Fibroblast of skin of left biceps (primary cell): ENCODE measurements at places on chromosomes 13 and 19.

GRCh38 chr19:14080887-14081796 lies 4.4 kb downstream of the C19orf67 start:
- peak; percentile 99 for DNase-seq

DNA sequence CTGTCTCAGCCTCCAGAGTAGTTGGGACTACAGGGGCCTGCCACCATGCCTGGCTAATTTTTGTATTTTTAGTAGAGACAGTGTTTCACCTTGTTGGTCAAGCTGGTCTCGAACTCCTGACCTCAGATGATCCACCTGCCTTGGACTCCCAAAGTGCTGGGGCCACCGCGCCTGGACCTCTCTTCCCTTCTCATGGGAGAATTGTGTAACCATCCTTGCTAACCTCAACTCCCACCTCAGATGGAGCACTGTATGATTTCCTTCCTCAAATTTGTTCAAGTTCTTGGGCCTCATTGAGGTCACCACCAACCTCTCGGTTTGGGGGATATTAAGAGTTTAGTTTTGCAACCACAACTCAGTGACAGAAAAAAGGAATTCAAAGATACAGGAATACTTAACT lies 10.7 kb downstream of the LILRA5 start:
- no peak for DNase-seq

DNA sequence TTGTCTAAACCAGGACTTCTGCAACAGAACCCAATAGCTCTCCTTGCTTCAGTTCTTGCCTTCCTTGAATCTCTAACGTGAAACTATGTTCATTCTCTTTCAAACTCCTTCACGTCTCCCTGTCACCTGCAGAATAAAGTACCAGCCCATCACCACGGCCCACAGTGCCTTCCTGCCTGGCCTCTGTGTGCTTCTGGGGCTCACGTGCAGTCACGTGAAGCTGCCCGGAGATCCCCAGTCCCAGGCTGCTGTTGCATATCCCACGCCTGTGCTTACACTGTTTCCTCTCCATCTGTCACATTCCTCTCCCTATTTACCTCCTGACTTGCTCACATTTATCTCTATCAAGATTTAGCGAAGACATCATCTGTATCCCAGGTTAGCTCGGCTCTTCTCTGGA lies 102.8 kb downstream of the STARD13 start:
- DNase-seq, result no peak

- DNase-seq, result no peak
Observed at GRCh38 chr19:16721051-16721450, 1.4 kb downstream of the NWD1 start.

- DNase-seq, result no peak
Observed at GRCh38 chr13:107361666-107362065, 793.7 kb upstream of the ARGLU1 start.

GRCh38 chr19:17103177-17103576 lies 27.6 kb downstream of the MYO9B start:
- no peak for DNase-seq

GRCh38 chr13:73059460-73060250 lies 850 bp downstream of the KLF5 start:
- DNase-seq, result no peak

DNA sequence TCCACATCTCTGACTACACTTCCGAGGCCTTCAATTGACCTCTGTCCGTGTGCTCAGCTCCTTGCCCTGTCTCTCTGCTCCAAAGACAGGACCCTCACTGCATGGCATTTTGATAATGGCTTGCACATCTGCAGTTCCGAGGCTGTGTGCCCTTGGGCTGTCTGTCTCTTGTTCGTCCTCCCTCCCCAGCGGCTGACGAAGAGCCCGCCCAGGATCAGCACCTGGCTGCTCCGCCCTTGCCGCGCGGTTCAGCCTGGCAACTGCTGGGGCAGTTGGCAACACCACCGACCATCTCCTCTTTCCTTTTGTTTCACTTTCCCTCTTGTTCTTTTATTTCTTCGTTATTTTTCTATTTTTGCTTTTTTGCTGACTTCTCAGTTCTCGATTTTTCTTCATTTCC lies 270.4 kb downstream of the TEX29 start:
- DNase-seq, result no peak

GRCh38 chr19:41308450-41309179 lies 1.4 kb upstream of the CCDC97 start:
- peak; percentile 67 for DNase-seq

- DNase-seq, result no peak
Observed at GRCh38 chr13:44972956-44973581, 16.2 kb downstream of the NUFIP1 start.

GRCh38 chr13:73851104-73851503 lies 283.1 kb downstream of the KLF12 start:
- no peak for DNase-seq

DNA sequence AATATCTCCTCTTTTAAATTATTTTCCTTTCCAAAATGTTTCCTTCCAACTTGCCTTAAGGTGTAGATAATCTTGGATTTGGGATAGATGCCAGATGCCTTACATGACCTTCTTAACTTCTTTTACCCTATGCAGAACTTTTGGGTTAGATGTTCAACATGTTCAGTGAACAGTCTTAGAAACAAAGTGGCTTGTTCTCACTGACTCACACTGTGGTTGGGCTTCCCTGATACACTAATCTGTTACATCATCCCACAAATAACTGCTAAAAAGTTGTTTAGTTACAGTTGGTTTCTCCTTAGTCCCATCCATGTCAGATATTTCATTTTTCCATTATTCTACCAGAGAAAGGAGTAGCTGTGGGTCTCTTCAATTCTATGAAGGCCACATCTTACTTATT lies 2638.2 kb downstream of the PCDH9 start:
- DNase-seq, result peak; percentile 16

DNA sequence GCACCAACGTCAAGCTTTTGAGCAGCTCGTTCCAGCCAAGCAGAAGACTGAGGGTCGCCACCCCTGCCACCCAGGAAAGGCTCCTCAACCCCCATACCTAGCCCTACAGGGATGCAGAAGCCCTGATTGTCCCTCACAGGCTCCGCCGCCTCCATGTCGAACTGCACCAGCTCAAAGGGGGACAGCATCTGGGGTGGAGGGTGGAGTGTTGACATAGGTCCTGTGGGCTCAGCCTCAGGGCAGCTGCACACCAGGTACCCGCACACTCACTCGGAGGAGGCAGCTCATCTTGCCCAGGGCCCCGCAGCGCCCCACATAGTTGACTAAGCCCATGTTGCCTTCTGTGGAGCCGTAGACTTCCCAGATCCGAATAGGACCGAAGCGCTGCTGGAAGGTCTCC lies 11.6 kb downstream of the SLC27A5 start:
- DNase-seq, result no peak

- DNase-seq, result no peak
Observed at GRCh38 chr13:94327318-94327717, 152.2 kb downstream of the DCT start.

- DNase-seq, result no peak
Observed at GRCh38 chr13:44132710-44133109, 240.9 kb upstream of the SERP2 start.

GRCh38 chr13:43650882-43651281 lies 135.9 kb downstream of the ENOX1 start:
- no peak for DNase-seq

- no peak for DNase-seq
Observed at GRCh38 chr19:33813391-33814101, 16.9 kb downstream of the KCTD15 start.

DNA sequence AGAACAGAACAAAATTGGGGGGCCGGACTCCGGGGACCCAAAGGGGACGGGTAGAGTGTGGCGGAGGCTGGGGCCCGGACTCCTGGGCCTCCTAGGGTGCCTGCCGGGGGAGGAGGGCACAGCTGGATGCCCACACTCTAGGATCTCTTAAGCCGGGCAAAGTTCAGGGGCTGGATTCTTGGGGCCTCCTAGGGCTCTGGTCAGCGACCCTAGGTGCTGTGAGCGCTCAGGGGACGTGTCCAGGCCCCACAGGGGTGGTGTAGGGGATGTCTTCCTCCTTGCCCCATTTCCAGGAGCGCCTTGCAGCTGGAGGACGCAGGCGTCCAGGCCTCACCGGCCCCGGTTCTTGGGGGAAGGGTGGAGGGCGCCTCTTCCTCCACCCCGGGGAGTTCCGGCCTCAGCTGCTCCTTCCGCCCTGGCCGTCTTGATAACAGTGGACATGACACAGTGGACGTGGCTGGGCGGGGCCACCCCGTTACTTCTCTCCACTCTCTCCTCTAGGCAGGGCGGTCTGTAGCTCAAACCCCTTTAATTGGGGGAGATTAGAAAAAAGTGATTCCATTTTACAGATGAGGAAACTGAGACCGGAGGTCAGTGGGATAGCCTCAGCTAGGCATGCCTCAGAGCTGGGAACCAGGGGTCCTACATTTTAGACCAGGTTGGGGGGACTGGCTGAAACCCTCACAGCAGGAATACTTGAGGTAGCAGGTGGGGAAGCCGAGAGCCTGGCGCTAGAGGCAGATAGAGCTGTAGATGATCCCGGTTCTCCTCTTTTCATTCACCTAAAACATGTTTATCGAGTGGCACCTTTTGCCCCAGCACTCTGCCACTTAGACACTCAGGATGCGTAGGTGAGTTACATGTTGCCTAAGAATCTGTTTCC lies 705 bp downstream of the STXBP2 start:
- DNase-seq, result no peak

- no peak for DNase-seq
Observed at GRCh38 chr19:19525611-19526380, 2.9 kb upstream of the YJEFN3 start.

GRCh38 chr19:50843701-50844221 lies 10.4 kb upstream of the KLK15 start:
- DNase-seq, result no peak

DNA sequence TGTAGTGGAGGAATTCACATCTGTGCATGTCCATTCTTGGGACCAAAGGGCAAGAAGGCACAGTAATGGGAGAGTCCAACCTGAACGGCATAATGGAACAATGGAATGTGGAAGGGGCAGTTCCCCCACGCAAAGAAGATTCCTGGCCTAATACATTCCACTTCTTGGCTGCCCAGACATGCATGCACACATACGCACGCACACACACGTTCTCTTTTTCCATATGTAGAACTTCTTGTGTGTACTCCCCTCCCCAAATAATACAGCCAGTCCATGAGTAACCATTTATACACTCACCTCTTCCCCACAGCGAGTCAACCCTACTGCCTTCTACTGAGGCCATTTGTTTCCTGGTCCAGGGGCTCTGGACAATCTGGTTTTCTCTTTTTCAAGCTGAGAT lies 6.0 kb upstream of the STK24 start:
- DNase-seq, result no peak

DNA sequence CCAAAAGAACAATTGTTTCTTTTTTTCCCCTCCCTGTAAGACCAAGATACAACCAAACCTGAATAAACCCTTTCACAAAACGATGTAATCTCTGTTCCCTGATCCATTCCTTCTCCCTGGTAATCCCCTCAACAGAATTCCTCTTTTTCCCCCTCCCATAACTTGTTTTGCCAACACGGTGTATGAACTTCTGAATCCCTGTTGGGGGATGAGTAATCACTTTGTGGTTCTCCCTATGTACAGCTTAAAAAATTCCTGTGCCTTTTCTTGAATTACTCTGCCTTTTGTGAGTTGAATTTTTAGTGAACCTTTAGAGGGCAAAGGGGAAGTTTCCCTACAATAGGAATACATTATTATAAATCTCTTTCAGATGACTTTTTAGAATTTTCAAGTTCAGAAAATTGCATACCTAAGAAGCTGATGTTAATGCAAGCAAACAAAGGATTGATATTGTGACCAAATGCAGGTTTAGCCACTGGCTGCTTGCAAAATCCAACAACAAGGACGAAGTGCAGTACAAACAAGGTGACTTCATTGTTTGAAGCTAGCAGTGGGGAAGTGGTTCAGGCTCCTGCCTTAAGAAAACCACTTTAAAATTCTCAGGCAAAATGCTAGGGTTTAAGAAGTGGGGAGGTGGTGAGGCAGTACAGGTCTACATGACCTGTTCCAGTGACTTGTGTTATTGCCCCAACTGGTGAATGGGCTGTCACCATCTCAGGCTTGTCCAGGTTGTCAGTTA lies 15.0 kb upstream of the EPSTI1 start:
- DNase-seq, result no peak

DNA sequence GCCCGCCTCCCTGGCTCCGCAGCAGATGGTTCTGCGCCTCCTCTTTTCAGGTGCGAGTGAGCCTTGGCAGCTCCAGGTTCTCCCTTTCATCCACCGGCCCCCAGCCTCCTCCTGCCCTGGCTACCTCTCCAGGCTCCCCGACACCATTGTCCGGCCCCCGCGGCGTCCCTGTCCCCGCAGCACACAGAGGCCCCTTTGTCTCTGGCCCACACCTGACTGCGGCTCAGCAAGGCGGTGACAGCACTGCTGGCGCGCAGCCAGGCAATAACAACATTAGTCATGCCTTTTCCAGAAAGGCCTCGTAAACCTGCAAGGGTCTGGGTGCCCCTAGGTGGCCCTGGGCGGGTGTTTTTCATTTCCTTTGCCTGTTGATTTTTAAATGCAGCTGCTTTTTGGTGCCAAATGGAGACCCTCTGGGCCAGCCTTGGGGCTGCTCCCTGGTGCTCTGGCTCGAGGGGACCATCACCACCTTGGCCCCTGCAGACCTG lies 73.2 kb upstream of the MEDAG start:
- no peak for DNase-seq

GRCh38 chr13:44302940-44303575 lies 70.6 kb upstream of the SERP2 start:
- DNase-seq, result no peak

DNA sequence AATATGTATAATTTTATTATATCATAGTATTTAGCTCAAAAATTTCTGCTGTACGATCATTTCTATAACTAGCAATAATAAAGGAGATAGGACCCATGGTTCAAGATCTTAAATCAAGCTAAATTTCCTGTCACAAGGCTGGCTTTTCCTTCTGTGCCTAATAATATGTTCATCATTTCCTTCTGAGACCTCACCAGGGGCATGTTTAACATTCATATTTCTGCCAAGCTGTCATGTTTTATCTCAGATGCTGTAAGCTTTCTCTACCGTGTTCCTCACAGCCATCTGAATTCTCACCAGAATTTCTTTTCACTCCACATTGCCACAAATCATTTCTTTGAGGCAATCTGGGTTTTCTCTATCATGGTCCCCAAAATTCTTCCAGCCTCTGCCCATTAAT lies 482.3 kb upstream of the SGCG start:
- DNase-seq, result no peak

GRCh38 chr13:81568824-81569223 lies 1227.9 kb upstream of the SPRY2 start:
- no peak for DNase-seq

DNA sequence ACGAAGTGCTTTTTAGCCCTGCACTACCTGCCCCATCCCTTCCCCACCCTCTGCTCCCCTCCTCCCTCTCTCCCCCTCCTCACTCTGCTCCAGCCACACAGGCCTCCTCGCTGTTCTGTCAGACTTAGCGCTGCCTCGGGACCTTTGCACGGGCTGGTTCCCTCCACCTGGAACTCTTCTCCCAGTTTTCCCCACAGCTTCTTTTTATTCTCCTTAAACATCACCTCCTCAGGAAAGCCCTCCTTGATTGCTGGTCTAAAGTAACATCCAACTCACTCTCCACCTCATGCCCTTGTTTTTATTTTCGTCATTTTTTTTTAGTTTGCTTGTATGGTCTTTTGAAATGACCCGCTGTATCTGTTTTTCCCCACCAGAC lies 19.6 kb upstream of the ZNRF4 start:
- no peak for DNase-seq
